ENCODE measurements at places on chromosomes 1 and 21. TPM values are rescaled to one million over a fixed set of nuclear protein-coding genes. Genes with fewer than 3 reads are reported as not detected.

The FAM72D gene
- under 0.01 TPM for total RNA-seq

The REN gene
- not detected for total RNA-seq

The TTC4 gene
- total RNA-seq: 25.4 TPM

The OPTC gene
- total RNA-seq: not detected

The CD1D gene
- total RNA-seq: under 0.01 TPM

The VCAM1 gene
- total RNA-seq: 5.4 TPM

The LGR6 gene
- not detected for total RNA-seq

The TNFAIP8L2 gene
- total RNA-seq: not detected

Measured in regular cardiac myocyte (primary cell).